Natural killer cell treated with Interleukin-12 subunit alpha and Interleukin-12 subunit beta and Interleukin-15 and Interleukin-18, amount 100 ng/mL, for 72 hours (primary cell): ENCODE measurements at places on chromosomes 6 and 20.

DNA sequence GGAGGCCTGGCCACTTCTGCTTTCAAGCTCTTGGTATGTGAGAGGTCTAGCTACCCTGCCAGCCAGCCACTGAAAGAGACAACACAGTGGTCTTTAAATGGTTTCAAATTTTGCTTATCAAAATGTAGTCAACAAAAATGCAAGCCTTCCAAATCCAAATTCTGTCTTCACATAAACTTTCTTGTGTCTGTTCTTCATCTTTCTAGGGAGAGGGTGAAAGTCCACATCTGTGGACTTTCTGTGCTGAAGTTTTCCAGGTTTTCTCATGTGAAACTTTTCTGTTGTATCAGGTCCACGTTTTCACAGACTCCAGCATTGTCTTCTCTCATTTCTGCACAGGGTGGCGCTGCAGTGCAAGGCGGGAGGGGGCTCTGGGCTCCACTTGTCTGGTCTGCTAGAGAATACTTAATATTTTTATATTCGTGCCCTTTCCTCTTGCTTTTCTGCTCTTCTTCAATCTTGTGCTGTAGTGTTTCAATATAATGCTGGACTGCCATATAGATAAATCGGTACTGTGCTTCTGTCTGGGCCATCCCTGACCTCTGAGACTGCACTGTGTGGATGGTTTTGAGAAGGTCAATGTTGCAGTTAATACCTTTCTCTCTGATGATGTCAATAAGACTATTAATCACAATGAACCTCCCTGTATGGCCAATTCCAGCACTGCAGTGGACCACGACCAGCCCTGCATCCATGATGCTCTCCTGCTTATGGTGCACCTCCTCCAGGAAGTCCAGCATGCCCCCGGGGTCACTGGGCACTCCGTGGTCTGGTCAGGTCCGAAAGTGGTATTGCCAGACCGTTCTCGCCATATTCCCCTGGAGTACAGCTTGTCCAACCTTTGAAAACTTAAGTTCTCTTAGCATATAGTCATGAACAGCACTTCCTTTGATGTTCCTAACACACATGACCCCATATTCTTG, 161.6 kb upstream of the TNFAIP3 start:
- no peak for DNase-seq

DNA sequence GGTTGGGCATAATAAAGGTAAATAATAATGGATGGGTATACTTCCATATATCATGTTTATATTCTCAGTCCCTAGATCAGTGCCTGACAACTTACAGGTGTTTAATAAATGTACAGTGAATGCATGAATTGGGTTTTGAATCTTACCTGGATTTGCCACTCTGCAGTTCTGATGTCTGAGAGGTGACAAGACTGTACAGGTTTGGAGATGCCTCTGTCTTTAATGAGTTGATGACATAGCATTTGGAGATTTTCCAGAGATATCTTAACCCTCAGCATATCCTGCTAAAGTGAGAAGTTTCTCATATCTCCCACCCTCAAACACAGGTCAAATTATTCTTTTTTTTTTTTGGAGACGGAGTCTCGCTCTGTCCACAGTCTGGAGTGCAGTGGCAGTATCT, 2.2 kb downstream of the ANKS1A start:
- no peak for DNase-seq

- DNase-seq = no peak
Observed at GRCh38 chr20:531608-532007, 12.0 kb downstream of the CSNK2A1 start.

- DNase-seq = no peak
Observed at GRCh38 chr6:6557886-6558285, 30.6 kb upstream of the LY86 start.

DNA sequence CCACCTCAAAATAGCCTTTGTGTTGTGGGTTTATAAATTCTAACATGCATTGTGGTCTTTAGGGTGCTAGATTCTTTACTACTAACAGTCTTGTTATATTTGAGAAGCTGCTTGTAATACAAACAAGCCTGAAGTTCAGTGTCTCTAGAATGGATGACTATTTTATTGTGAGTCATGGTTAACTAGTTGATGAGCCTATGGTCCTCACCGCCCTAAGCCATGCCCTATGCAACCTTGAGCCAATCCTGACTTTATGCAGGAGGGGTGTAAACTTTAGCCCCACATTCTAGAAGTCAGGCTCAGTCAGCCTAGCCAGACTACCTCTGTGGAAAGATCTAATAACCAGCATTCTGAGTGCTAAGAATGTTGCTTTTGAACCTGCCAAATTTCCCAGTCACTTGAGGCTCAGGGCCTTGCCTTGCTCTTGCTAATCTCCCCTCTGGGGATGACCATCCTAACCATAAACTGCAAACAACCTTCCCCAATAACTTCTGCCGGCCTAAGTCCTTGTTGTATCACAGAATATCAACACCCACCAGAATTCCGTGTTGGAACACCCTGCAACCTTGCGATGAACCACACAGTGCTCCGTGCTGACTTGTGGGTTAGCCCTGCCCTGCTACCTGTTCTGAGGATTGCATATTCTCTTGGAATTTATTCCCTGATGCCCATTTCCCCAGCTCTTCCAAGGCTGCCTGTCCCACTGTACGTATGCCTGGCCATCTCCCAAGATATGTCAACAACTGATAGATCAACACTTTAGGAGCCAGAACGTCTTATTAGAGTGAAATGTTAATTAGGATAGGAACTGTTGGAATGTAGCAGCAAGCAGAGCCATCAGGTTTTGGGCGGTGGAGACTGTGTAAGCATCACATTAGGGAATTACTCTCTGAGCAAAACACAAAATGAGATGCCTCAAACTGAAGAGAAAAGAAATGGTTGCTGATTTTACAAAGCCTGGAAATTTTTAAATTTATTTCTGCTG, 71.7 kb upstream of the CEP85L start:
- DNase-seq = no peak

DNA sequence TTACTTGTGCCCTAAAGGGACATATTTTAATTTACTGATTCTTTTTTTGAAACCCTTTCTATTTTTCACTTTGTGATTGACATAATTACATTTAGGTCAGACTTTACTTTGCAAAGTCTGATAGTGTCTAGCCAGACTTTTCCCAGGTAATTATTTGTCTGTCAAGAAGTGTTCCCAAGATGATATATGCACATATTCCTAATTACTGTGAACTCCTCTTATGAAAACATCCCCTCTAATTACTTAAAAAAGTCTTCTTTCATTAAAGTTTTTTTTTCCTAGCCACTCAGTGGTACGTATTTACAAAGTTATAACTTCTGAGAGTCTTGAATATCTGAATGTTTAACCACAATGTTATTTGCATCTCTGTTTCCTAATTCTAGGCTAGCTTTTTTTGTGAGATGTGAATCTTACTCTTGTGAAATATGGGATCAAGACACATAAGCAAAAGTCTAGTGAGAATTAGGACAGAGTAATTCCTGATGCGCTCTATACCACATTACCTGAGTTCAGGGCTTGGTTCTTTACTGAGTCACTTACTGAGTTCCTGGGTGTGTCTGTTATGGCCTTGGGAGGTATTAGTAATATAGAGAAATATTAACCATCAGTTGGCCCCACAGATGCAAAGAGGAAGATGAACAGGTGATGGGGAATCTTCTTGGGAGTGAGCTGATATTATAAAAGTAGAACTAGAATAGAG, 27.9 kb downstream of the FAM83B start:
- DNase-seq = no peak

DNA sequence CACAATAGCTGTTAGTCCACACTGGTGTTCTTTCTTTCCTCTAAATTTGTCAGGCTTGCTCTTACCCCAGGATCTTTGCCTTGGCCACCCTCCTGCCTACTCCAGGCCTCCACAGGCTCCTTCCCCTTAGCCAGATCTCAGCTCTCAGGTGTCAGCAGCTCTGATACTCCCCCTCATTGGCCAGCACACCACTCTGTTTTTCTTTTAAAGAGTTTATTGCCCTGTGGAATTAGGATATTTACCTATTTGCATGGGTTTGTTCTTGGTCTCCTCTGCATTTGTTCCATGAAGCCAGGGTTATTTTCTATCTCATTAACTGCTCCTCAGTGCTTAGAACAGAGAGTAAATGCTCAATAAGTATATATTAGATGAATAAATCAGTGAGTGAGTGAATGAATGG, 36.8 kb downstream of the GCNT2 start:
- no peak for DNase-seq

- DNase-seq = no peak
Observed at GRCh38 chr6:45169815-45170214, 158.3 kb upstream of the RUNX2 start.

- no peak for DNase-seq
Observed at GRCh38 chr20:52404671-52405070, 213.1 kb upstream of the ZFP64 start.

GRCh38 chr6:46490425-46491200, 636 bp downstream of the RCAN2 start:
- no peak for DNase-seq

- peak; percentile 41 for DNase-seq
Observed at GRCh38 chr6:36669002-36669401, 9.5 kb upstream of the CDKN1A start.

GRCh38 chr6:38348371-38348770, 291.4 kb downstream of the BTBD9 start:
- DNase-seq = no peak

DNA sequence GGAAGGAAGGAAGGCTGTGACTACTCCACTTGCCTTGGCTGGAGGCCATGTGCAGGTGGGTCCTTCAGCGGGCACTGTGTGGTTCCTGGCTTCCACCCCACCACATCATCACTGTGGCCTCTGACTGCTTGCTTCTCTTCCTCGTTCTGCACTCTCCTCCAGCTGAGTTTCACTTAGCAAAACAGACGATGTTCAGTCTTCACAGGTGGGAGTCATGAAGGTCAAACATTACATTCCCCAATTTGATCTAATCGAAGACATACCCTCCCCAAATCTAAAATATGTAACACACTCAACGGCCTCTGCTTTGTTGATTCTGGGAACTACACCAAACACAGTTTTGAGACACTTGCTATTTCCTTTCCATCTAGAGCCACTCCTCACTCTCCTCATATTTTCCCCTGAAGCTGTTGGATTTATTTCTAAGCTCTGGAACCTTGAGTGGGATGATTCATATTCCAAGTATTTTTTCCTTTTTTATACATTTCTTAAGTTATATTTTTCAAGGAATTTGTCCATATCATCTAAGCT, 132.5 kb upstream of the FOXA2 start:
- no peak for DNase-seq
